ENCODE measurements at places on chromosomes 1 and 21.

GRCh38 chr1:153238527-153238926 lies 21.0 kb upstream of the LORICRIN start:
- no peaks in the 10 kb centered on the region for H3K36me3 ChIP-seq
- DNase-seq: no peak
- no peaks in the 10 kb centered on the region for H3K4me1 ChIP-seq
- no peak overlapping the region for H3K27ac ChIP-seq
- H3K27me3 ChIP-seq: no peaks in the 10 kb centered on the region

- H3K27me3 ChIP-seq: no peaks in the 10 kb centered on the region
- peaks cover 40% of the 10 kb centered on the region for H3K4me1 ChIP-seq
- H3K4me3 ChIP-seq: peak overlapping the region; percentile 34
- peak overlapping the region; percentile 95 for H3K27ac ChIP-seq
- H3K36me3 ChIP-seq: no peaks in the 10 kb centered on the region
- no peak for DNase-seq
These were observed 2.6 kb downstream of the PTTG1IP start for GRCh38 chr21:44870748-44871495.

DNA sequence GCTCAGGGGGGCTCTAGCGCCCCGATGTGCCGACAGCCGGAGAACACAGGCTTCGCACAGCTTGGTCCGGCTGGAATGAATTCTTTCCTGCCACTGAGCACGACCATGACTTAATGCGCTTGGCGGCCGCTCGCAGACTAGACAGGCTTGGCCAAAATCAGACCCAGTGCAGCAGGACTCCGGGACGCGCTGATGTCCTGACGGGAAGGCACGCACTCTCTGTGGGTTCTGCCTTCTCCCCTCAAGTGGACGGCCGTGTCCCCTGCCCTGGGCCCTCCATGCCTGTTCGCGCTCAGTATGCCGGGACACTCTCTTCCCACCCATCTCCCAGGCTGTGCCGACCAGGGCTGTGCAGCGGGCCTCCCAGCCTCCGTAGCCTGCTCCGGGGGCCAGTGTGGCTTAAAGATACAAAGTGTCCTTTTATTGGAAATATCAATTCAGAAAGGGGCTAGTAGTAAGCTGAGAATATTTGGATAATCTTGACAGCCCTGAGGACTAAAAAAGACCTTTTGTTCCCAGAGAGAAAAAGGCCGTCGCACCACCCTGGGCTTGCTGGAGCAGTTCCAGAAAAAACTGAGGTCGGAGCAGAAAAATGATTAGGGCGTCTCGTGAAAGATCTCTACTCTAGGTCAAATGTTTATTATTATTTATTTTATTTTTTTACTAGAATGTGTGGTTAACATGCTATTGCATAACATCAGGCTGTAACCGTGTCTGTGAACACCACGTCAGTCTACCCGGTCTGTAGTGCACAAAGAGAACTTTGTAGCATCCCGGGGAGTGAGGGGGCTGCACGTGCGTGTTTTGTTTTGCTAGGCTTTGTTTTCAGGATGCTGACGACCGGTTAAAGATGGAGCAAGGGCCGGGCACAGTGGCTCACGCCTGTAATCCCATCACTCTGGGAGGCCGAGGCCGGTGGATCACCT lies 88.1 kb upstream of the ARHGEF16 start:
- peak; percentile 53 for DNase-seq
- H3K27me3 ChIP-seq: no peaks in the 10 kb centered on the region
- no peaks in the 10 kb centered on the region for H3K4me1 ChIP-seq
- H3K36me3 ChIP-seq: no peaks in the 10 kb centered on the region

DNA sequence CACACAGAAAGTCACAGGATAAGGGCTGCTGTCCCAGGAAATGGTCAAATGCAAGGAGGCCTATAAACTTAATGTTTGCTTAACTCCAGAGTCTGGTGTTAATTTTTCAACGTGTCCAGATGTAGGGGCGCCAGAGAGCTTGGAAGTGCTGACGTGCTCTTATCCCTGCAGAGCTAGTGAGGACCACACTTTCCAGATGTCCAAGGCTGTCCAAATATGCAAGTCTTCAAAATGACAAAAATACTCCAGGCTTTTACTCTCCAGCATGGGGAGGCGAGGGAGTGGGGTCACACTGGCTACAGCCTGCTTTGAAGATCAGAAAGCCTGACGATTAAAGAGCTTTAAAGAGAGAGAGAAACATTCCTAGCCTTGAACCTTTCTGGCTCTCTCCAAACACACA lies 57.6 kb downstream of the ABCA4 start:
- H3K4me1 ChIP-seq: peaks cover 11% of the 10 kb centered on the region
- no peaks in the 10 kb centered on the region for H3K27me3 ChIP-seq
- H3K27ac ChIP-seq: no peak overlapping the region
- H3K4me3 ChIP-seq: no peak overlapping the region
- H3K36me3 ChIP-seq: no peaks in the 10 kb centered on the region

- H3K27ac ChIP-seq: peak overlapping the region; percentile 34
- H3K36me3 ChIP-seq: no peaks in the 10 kb centered on the region
- peak overlapping the region; percentile 54 for H3K4me3 ChIP-seq
- H3K4me1 ChIP-seq: peaks cover 2% of the 10 kb centered on the region
These were observed 38.0 kb downstream of the ZBTB8OS start for GRCh38 chr1:32612189-32612881.

Measured in fibroblast of lung (primary cell).